ENCODE measurements at places on chromosomes 5 and 9.
A peak's percentile ranks its signal among the peaks of the same experiment; 100 is the strongest.

DNA sequence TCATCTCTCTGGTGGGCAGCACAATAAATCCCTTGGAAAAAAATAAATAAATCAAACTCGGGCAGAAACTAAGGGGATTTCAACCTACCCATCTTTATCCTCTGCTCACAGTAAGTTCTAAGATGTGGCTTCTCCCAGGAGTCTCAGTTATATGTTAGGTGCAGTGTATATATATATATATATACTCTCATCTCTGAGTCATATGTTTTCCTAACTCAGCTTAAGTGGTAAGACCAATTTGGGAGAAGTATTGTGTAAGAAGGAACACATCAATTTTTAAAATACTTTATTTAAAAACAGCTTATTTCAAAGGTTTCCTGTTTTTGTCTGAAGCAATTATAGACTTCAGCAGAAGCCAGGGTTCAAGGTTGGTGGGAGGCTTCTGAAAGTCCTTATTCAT is 20.3 kb upstream of the OSMR start:
- no peak for DNase-seq

DNA sequence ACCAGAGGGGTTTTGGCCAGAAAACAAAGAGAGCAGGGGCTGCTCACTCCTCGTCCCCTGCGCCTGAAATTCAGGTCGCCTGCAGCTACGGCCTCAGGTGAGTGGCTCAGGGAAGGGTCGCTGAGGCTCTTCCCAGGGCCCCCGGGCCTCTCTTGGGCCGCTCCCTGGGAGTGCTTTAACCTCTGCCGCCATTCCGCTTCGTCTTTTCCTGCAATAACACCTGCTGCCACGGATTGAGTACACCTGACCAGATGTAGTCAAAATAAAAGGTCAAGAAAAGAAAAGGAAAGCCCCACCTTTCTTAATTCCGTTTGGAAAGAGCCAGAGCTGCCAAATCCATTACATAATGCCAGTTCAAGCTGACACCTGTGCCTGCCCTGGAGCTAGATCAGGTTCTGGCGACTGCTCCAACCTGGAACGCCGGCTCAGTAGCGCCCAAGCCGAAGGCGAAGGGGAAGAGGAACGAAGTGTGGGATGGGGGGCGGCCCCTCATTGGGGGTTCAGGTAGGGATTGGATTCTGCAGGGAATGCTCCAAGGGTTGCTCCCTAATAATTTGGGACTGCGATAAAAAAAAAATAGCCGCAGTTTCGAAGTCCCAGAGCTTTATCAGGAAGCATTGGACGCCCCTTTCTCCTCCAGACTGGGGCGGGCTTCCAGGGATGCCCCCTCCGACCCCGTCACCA is 193.9 kb downstream of the MEF2C start:
- no peak for DNase-seq

GRCh38 chr5:34771076-34771475 is 67.9 kb upstream of the TTC23L start:
- no peak for DNase-seq

GRCh38 chr5:11304641-11305040 is 543.6 kb upstream of the DAP start:
- DNase-seq = no peak

- DNase-seq = no peak
Measured at GRCh38 chr5:170353011-170353761, 36.0 kb downstream of the KCNMB1 start.

DNA sequence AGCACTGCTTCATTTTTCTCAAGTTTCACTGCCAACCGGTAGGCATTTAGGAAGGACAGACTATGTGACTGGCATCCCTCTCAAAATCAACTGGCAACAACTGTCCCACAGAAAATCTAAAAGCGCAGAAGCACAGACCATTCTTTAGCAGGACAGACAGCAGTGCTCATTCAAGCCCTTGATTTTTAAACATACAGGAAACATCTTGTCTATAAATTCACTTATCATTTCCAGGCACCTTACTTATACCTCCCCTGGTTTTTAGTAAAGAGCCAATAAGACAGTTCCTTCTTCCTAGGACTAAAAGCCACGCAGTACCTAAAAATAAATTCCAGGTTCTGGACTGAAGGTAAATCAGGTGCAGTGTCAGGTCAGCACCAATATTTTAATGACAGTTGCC is 343.2 kb upstream of the WWC1 start:
- DNase-seq = no peak

GRCh38 chr5:67065237-67065636 is 131.4 kb downstream of the CD180 start:
- no peak for DNase-seq

GRCh38 chr5:675871-676698 is 17.1 kb downstream of the TPPP start:
- no peak for DNase-seq

- DNase-seq = no peak
Measured at GRCh38 chr9:221989-222776, 7.5 kb downstream of the DOCK8 start.

GRCh38 chr5:161105525-161105924 is 253.5 kb upstream of the ATP10B start:
- DNase-seq = no peak

GRCh38 chr9:108382310-108382709 is 473.5 kb downstream of the ACTL7B start:
- no peak for DNase-seq

DNA sequence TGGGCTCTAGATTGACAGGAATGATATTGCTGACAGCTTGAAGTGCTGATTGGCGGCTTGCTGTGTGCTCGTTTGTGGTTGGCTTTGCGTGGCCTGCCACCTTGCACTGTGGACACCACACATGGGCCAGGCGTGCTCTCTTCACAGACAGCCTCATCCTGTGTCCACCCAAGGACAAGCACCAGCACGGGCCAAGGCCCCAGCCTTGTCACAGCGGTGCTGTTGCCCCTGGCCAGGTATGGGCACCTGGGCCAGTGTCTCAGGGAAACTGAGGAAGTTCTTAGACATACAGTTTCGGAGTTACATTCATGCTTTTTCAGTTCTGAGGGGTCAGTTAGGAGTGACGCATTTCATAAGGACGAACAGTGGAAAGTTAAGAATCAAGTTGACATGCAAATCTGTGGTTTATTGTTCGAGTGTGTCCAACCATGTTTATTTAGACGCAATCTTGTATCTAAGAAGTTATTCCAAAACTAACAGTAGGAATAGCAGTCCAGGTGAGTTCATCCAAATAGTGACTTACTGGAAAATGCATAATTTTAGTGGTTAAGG is 125.9 kb downstream of the EHMT1 start:
- DNase-seq = no peak

GRCh38 chr9:31824860-31825259 is 559.6 kb upstream of the ACO1 start:
- DNase-seq = no peak

GRCh38 chr9:105968811-105969466 is 274.6 kb downstream of the TMEM38B start:
- no peak for DNase-seq

GRCh38 chr5:93305984-93306383 is 275.0 kb downstream of the NR2F1-AS1 start:
- DNase-seq = no peak

DNA sequence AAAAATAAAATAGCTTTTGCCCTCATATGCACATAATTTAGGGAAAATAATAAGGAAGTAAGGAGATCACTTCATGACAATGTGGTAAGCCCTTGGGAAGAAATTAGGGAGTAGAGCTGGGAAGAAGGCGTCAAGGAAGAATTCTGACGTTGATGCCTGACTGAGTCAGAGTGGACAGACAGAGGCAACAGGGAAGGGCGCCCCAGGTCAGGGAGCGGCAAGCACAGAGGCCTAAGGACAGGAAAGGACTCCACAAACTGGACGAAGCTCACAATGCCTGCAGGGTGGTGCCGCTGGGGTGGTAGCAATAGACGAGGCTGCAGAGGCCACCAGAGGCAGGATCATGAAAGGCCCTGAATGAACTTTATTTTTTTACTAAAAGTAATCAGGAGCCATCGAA is 7.6 kb downstream of the DRD1 start:
- DNase-seq = no peak

- no peak for DNase-seq
Measured at GRCh38 chr5:61394078-61394704, 62.1 kb downstream of the ZSWIM6 start.

GRCh38 chr9:110330484-110331105 is 7.1 kb downstream of the TXNDC8 start:
- DNase-seq = no peak

- DNase-seq = no peak
Measured at GRCh38 chr5:139141446-139142204, 56.5 kb downstream of the SIL1 start.

DNA sequence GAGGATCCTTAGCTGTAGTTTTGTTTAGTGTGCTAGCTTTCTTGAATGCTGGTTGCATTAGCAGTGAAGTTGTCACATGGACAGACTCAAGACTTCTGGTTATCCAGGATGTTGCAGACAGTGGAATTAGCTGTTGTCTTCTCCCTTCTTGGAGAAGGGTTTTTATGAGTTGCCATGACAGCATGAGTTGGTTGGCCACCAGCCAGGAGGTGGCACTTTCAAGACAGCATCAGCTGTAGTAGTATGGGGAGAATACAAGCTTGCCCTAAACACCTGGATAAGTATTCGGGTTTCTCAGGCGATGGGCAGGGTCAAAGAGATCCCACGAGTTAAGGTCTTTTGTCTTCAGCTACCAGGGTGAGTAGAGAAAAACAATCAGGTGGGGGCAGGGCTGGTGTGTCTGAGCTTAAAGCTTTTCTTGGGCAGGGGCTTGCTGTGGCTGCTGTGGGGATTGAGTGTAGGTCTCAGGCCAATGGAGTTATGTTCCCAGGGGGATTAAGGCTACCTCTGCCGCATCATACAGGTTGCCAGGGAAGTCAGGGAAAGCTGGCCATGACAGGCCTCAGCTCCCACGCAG is 7.7 kb upstream of the C5orf47 start:
- no peak for DNase-seq

DNA sequence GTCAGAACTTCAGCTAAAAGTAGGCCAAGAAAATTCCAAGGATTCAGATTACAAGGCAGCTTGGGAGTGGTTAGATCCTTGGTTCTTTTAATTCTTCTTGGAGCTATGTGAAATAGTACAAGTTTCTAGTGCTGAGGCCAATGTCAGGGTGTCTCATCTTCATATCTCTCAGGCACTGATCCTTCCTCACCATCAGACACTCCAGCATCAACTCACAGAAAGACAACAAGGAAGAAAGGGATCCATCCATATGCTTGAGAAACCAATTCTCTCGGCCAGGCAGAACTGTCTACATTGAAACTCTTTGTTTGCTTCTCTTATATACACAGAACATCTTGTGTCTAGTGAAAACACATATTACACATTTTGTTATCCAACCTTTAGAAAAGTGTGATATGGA is 362.1 kb upstream of the CCNH start:
- DNase-seq = no peak

GRCh38 chr9:14165376-14166035 is 148.4 kb downstream of the NFIB start:
- DNase-seq = no peak

- DNase-seq = peak; percentile 8
Measured at GRCh38 chr5:56951126-56951945, 587 bp downstream of the MIER3 start.

DNA sequence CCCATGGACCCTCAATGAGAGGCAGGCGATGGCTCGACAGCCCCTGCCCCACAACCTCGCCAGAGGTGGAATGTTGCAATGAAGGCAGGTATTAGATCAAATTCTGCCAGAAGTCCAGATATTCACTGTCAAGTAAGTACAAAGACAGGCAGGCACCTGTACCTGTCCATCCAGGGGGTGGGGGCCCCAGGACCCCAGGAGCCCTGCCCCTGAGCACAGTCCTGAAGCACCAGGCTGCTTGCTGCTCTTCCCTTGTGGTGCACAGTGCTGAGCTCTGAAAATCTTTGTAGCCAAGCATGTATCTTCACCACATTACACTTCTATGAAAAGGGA is 26.2 kb upstream of the HMCN2 start:
- no peak for DNase-seq

- DNase-seq = no peak
Measured at GRCh38 chr5:167786871-167787578, 504.4 kb upstream of the WWC1 start.

- no peak for DNase-seq
Measured at GRCh38 chr9:18745710-18746109, 271.8 kb downstream of the ADAMTSL1 start.

- DNase-seq = no peak
Measured at GRCh38 chr5:152262667-152263066, 142.4 kb downstream of the NMUR2 start.

DNA sequence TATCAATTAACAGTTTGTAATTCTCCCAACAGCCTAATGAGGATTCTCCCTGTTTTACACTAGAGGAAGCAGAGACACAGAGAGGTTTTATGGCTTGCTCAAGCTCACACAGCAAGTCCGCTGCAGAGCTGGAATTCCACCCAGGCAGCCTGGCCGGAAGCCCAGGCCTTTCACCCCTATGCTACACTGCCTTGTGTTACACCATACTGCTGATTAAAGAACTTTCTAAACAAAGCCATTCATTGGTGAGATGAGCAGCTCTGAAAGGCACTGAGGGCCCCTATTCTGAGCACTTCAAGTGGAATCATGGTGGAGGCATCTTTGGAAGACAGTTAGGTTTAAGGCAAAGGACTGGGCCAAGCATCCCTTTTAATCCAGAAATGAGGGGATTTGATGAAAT is 14.7 kb upstream of the LARP1 start:
- no peak for DNase-seq

DNA sequence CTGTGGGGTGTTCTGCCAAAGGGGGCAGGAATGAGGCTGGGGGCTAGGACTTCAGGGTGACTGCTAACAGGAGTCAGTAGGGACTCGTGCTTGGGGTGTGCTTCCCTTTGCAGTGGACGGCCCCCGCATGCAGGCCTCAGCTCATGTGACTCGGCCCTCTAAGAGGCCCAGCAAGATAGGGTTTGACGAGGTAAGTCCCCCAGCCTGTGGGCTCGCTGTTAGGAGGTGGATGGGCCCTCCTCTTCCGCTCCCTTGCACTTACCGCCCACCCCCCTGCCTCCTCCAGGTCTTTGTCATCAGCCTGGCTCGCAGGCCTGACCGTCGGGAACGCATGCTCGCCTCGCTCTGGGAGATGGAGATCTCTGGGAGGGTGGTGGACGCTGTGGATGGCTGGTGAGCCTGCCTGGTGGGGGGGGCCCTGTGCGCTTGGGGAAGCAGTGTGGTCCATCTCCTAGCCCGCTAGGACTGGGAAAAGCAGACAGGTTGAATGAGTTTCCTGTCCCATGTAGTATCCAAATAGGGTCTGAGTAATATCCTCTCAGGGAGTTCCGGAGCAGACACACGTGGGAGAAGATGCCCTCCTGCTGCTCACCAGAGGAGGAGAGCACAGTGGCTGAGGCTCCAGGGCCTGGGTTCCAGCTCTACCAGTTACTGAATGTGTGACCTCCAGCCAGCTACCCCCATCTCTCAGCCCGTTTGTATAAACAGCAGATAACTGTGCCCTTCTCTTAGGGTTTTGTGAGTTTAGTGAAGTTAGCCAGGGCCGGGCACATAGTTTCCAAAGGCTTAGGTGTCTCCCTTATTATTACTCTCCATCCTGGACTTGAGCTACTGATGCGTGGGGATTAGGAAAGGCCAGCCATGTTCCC is 8.2 kb downstream of the CERCAM start:
- DNase-seq = no peak

Data from hematopoietic multipotent progenitor cell treated with erythropoietin and hydrocortisone succinate and interleukin-3 and kit ligand, for 15 days (in vitro differentiated cells).